ENCODE measurements at places on chromosomes 4 and X.

- DNase-seq, result no peak
Measured at GRCh38 chr4:100421361-100421978, 96.4 kb downstream of the EMCN start.

- DNase-seq, result no peak
Measured at GRCh38 chr4:153592064-153592463, 92.0 kb upstream of the TLR2 start.

DNA sequence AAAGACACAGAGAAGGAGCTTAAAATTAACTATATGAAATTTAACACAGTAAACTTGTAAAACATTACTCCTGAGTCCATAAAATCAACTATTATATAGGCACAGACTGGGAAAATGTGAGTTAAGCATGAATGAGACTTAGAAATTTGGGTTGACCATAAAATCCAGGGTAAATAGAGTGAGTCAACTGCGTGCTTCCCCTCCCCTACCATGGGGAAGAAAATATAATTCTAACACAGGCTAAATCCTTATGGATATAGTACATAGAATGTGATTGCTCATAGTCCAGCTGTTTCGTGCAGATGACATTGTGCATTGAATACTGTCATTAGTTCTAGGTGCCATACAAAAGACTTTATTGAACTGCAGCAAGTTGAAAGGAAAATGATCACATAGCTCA lies 42.2 kb downstream of the KLHL5 start:
- no peak for DNase-seq

GRCh38 chr4:23789762-23790161 lies 100.1 kb downstream of the PPARGC1A start:
- no peak for DNase-seq

DNA sequence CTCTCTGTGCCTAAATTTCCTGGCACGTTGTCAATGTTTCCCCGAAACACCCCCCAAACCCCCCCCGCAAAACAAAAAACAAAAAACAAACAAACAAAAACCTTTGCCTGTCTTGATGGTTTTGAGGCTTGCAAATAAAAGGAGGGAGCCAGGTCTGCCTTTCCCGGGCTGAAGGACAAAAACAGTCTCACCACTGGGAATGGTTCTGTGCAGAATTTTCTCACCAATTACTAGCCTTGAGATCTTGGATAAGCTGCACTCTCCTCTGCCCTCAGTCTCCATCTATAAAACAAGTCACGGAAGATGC lies 15.5 kb downstream of the NKX3-2 start:
- DNase-seq, result no peak

- no peak for DNase-seq
Measured at GRCh38 chr4:32435308-32435707, 1715.1 kb downstream of the PCDH7 start.

DNA sequence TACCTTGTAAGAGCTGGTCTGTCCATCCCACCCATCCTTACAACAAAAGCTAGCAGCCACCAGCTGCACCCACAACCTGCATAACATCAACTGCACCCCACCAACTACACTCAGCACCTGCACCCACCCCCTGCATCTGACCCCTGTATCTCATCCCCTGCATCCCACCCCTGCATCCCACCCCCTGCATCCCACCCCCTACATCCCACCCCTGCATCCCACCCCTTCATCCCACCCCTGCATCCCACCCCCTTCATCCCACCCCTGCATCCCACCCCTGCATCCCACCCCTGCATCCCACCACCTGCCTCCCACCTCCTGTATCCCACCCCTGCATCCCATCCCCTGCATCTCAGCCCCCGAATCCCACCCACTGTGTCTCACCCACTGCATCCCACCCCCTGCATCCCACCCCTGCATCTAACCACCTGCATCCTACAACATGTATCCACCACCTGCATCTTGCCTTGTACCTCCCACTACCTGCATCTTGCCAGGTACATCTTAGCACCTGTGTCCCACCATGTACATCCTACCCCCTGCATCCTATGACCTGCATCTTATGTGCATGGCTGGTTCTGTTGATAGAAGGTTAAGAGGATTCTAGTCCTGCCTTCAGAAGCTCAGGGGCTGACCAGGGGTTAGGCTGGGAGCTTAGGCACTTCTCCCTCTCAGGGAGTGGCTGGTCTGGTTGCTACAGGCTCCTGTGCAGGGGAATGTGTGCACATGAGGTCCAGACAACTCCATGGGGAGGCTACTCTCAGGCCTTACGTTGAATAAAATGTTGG lies 9.4 kb downstream of the TMEM271 start:
- DNase-seq, result no peak

DNA sequence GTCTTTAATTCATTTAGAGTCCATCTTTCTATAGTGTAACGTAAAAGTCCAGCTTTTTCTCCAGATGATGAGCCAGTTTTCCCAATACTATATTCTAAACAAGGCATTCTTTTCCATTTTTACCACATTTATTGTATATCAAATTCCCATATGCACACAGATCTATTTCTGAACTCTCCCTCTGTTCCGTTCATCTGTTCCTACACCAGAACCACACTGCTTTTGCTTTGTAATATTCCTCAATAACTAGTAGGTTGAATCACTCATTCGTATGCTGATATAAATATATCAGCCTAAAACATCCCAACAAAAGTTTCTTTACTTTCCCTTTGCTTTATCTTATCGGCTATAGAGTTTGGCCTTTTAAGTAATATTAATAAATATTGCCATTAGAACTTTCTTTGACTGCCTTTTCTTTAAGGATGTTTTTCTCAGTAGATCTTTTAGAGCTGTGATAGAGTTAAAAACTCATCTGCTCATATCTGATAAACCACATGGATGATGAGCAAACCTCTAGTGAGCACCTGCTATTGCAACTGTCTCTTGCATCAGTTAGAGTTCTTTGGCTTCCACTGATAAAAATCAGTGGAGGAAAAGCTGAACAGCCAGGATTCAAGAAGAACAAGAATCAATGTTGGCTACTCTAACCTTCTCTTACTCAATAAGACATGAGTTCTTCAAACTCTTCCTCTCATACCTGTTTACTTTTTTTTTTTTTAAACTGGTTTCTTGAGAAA lies 13.1 kb upstream of the RPL34 start:
- no peak for DNase-seq

DNA sequence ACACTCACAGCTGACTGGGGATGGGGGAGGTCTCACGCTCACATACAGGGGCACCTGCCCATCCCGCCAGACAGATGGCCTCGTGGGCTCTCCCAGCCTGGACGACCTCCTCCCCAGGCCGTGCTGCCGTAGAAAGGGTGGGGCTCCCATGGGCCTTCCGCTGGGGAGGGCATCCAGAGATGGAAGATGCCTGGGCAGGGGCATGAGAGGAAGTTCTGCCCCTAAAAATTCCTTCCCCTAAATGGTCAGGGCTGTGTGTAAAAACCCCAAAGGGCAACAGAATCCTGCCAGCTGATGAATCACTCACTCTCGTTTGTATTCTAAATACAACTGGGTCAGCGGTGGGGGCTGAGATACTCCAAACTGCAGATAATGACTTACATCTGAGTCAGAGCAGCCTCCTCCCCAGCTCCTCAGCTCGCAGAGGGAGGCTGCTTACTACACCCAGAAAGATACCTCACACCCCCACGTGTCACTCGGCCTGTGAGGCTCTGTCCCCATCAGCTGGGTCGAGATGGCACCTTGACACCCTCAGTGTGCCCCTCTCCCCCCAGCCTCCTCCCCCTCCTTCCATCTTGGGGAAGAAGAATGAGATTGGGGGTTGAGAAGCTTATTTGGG lies 10.1 kb downstream of the WDR1 start:
- peak; percentile 72 for DNase-seq

GRCh38 chr4:155392481-155393184 lies 15.9 kb upstream of the MAP9 start:
- DNase-seq, result no peak

DNA sequence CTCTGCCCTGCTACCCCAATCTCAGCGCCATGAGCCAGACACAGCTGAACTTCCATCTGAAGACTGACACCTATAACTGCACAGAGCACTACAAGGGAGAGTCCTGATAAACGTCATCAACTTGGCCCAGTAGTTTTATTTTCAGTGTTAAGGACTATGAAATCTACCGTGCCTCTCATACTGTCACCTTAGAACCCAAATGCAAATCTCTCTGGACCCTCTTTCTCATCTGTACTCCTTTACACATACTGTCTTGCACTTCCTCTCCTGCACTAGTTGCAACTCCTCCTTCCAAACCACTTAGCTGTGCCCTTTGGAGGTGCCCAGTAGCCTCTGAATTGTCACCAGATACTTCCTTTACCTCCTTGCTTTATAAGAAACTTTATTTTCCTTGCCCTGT lies 420.2 kb upstream of the CNKSR2 start:
- DNase-seq, result no peak

DNA sequence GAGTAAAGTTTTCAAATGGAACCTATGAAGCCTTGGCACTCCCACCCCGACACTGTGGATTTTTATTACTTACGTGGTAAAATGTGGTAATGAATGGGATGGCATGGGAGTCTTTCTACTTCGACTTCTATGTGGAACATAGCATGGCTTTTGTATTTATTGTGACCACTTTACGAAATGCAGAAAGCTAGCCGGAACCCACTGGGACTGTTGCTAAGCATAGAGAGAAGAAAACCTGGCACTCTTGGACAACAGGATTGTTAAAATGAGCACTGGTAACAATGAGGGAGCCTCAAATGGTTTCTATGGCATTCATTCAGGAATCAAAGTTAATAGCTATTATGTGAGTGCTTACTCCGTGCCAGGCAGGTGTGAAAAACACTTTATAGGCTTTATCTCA lies 113.3 kb downstream of the PDS5A start:
- DNase-seq, result no peak

DNA sequence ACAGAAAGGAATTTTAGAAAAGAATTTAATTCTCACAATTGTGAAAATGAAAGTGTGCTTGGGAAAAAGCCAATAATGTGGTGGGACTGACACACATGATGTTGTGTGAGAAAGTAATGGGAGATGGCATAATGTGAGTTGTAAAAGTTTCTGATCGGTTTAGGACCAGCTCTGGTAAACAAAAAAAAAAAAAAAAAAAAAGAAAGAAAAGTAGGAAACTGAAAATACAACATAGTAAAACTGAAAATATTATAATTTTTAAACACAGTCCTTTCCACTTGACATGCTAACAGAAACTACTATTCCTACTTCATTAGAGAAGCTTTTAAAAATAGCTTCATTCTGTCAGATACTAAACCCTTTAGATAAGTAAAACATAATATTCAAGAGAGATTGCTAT lies 28.2 kb downstream of the RAP1GDS1 start:
- DNase-seq, result no peak

GRCh38 chrX:14361435-14361834 lies 167.9 kb upstream of the GLRA2 start:
- no peak for DNase-seq

GRCh38 chr4:85681221-85681657 lies 206.3 kb downstream of the ARHGAP24 start:
- DNase-seq, result no peak

- no peak for DNase-seq
Measured at GRCh38 chr4:110610940-110611831, 11.7 kb downstream of the PITX2 start.

DNA sequence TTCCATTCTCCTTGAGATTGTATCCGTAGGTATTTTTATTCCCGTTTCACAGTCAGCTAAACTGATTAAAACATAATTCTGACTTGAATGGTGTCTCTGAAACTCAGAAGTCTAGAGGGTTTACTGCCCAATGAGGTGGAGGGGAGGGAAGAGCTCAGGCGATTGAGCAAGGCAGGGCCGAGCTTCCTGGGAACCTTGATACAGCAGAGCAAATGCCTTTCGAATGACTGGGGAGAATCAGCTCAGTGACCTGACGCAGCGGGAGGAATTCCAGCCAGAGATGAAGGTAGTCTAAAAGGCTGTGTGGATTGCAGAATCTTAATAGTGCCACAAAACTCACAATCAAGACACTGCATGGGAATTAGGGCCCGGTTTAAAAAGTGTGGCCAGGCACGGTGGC lies 233.6 kb downstream of the EVC2 start:
- DNase-seq, result no peak

GRCh38 chr4:106039796-106040195 lies 144.5 kb downstream of the NPNT start:
- no peak for DNase-seq

- no peak for DNase-seq
Measured at GRCh38 chr4:148067301-148067916, 335.5 kb downstream of the ARHGAP10 start.

- DNase-seq, result peak; percentile 84
Measured at GRCh38 chrX:129771266-129771995, 8.3 kb upstream of the SASH3 start.

GRCh38 chrX:136395271-136395670 lies 92.5 kb upstream of the BRS3 start:
- no peak for DNase-seq

DNA sequence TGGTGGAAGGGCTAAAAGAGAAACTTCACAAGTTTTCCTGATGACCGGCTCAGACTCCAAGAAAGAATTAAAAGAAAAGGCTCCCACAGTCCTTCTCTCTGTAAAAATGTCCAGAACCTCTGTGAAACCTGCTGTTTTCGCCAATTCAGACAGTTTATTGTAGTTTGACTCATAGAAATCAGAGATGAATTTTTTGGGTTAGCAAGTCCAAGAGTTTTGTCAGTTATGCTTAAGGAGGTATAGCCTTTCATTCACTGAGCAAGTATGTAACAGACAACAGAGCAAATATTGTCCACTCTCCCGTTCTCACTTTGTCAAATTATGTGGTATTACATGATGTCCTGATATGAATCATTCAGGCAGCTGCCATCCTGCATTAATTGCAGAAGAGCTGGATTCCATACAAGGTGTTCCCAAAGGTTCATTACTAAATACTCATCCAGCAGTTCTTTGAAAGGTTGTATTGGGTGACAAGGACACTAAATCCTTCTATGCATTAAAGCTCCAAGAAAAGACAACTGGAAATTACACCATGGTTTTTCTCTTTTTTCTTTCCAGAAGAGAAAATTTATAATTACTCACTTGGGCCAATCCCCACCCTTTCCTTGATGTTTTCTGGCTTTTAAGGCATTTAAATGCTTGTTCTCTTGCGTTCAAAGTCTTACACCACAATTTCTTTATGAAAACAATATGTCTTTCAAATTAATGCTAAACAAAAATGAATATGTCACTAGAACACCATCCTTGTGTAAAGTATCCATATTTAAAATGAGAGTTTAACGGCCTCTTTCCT lies 30.0 kb upstream of the PLAC1 start:
- no peak for DNase-seq
